ENCODE measurements at places on chromosomes 2 and 18.

GRCh38 chr2:240586919-240587800 lies 626 bp downstream of the CAPN10 start:
- no peak for DNase-seq

- no peak for DNase-seq
These were observed 26.3 kb downstream of the NDC80 start for GRCh38 chr18:2597639-2598038.

DNA sequence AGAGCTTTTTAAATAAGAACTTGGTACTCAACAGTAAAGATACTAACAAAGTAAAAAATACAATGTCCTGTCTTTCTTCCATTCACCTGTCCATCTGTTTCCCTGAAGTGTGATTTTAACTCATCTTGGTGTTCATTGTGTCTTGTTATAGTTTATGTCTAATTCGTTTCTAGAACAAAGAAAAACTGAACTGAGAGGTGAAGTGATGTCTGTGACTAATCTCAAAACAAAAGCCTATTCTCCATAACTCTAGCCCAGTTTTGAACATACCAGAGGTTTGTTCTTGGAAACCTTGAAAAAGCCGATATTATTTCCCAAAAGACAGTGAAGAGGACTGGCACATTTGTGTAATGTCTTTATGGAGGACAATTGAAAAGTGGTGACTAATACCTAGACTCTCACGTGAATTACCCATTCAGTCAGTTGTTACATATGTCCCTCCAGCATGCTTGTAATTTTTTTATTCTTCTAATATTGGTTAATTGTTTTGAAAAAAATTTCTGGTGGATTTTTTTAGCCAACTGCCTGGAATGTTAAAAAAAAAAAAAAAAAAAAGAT lies 725.8 kb downstream of the SATB2 start:
- no peak for DNase-seq

DNA sequence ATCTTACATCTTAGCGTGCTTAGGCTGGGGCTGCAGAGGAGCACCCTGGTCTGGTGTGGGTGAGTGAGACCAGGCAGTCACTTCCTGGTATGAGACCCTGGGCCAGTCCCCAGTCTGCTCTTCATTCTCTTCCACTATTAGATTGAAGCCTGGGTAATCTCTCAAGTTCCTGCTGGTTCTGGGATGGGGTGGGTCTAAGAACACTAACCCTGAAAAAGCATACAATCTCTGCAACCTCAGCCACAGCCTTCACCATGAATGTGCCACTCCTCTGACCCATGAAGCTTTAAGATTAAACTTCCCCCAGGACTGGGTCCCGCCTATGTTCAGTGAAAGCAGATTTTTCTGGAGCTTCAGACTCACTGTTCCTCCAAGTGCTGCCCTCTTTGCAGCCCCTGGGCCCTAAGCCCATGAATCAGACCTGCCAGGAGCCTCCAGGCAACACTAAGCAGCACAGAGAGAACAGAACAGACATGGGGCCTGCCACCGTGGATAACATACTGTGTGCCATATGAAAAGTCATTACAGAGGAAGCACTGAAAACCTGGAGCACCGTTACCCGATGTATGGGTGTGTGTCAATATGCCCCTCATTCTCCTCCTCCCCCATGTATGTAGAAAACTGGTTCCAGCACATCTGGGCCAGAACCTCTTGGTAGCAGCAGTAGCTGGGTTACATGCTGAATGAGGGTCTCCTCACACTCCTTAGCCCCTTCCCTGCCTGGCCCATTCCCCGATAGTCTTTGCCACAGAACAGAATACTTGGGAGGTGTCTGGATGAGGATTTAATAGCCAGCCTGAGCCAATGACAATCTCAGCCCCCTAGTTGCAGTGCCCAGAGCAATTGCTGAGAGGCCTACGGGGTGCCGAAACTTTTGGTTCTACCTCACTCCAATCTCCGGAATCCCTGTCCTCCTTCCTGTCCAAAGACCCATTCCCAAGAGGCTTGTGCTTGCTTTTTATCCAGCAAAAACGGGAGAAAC lies 2.7 kb upstream of the SIX2 start:
- DNase-seq, result no peak

All from HFF-Myc (cell line).